Left kidney (tissue), 8 donors: ENCODE measurements at places on chromosomes 16 and 17.

DNA sequence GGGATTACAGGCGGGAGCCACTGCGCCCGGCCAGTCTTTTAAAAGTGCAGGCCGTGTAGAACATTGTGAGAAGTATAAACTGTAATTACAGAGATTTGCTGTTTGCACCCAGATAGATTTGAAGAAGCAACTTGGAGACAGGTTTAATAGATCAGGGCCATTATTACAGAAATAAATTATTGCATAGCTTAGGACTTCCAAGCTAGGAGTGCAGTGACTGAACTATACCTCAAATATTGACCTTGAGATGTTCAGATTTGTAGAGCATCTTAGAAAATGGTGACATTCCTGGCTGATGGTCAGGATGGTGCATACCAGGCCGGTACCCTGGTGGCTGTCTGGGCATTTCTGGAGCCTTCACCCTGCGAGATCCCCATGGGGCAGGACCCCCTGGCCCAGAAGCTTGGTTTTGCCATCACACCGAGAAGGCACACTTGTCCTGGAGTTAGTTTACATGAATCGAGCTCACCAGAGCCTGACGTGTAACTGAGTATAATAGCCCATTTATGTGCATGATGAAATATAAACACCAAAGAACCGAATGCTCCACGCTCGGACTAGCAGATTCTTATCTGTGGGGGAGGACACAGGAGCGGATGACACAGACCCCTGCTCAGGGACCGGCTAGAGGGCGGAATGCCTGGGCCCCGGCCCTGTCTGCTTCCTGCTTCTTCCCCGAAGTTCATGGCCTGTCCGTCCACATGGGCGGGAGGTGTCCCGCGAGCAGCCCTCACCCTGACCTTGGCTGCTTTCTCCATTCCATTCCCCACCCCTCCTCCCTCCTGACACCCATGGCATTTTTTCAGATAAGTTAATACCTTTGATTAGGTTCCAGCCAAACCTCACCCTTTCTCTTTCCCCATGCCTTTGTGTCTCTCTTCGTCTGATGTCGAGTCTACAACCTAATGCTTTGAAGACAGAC is 32.1 kb downstream of the CCDC40 start:
- DNase-seq: peak; percentile 46

GRCh38 chr17:78013683-78014467 is 55.4 kb downstream of the TNRC6C start:
- peak; percentile 55 for DNase-seq

DNA sequence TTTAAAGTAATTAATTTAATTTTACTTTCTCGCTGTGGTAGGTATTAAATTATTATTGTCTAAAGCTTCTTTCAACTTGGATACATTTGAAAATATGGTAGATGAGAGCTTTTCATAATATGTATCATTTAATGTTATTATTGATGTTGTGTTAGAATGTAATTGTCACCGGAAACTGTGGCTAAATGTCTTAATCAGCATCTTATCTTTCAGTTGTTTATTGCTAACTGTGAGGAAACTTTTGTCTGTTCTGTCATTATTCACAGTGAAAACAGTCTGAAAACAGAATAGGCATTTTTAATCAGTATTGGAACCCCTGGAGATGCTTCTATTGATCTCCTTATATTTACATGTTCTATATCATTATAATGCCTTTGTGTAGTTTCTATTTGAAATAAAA is 120.7 kb downstream of the STXBP4 start:
- no peak for DNase-seq

GRCh38 chr16:73049511-73049910 is 1.6 kb upstream of the ZFHX3 start:
- DNase-seq: no peak

DNA sequence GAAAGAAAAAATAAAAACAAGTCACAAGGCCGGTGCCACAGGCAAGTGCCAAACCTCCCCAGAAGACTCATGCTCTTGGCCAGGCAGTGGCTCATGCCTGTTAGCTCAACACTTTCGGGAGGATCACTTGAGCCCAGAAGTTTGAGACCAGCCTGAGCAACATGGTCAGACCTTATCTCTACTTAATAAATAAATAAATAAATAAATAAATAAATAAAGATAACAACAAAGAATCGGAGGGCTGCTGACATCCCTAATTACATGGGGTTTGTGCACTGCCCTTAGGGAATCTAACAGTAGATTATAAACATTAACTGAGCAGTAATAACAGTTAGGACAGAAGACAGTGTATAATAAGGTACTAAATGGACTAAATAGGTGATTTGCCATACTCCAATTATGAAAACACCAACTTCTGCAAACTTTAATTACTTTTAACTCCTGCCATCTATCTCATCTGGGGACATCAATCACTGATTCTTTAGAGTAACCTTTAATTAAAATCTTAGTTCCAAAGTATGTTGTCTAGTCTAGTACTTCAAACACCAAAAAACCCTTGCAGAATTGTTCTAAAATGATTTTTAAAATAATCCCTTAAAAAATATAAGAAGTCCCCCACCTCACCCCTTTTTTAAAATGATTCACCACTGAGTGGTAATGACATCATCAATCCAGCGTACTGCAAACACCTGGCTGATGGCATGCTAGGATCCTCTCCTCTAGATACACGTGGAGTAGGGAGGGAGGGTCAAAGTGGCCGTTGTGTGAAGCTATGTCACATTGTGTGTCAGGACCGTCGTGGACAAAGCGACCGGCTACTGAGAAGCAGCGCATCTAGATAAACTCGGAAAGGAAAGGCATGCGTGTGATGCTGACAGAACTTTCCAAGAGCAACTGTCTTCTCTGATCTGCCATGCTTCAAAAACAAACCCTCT is 28.5 kb downstream of the CYTH1 start:
- no peak for DNase-seq

- DNase-seq: no peak
Measured at GRCh38 chr17:60468371-60468770, 46.1 kb downstream of the CHCT1 start.

DNA sequence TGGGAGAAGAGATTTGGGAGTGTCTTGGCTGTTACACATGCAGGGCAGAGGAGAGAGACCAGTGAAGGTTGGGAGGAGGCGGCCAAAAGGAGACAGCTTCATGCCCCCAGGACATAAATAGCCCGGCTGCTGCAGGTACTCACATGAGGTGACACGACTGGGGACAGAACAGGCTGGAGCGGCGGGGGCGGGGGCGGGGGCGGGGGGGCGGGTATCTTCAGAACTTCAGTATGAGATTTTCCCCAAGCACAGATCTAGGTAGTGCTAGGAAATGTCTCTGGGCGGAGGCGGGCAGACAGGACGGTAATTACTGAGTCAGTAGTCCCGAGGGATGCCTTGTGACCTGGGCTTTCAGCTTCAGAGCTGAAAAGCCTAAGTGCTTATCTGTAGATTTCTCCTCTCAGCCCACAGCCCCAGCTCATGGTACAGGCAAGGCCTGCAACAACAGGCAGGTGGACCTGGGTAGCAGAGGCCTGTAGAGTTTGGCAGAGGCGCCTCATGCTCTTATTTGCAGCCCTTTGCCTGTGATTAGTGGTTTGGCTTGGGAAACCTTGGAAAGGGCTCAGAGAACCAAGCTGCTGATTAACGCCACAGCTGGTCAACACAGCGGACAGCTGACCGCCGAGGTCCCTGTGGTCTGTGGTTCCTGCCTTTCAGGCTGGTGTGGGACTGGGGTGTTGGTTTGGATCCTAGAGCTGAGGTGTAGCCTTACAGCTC is 24.5 kb downstream of the UNK start:
- no peak for DNase-seq

DNA sequence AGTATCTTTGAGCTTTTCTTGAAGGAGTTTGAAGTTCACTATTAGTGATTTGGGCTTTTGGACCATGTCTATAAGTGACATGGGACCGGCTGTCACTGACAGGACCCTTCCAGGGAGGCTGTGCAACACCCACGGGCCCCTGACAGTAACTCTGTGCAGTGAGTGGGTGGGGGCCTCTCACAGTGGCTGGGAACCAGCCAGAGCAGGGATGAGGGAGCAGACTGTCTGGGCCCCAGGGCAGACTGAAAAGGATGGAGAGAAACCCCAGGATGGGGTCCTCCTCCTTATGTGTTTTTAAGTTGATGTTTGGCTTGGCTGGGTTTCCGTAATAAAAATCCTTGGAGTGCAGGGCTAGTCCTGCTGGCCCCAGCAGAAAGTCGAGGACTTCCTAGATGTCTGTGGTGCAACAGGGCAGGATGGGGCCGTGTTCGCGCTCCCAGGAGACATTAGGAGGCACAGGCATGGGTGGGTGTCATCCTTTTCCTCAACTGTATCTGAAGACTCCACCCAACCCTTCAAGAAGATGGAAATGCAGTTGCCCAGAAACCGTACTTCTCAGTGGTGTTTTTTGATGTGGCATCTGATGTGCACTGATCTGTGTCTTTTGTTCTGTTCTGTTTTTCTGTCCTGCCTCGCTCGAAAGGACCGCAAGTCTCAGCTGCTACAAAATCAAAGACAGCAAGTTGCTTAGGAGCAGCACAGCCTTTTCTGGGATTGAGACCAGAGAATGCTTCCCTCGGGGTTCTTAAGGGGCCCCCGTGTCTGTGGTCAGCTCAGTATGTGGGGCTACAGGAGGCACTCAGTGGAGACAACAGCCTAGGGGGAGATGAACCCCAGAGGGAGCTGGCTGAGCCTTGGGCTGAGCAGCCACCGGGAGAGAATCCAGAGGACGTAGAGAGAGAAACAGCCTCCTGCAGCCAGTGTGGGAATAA is 24.2 kb downstream of the PLD6 start:
- DNase-seq: no peak
